ENCODE measurements at places on chromosomes 1 and 21. TPM values are rescaled to one million over a fixed set of nuclear protein-coding genes. Genes with fewer than 3 reads are reported as not detected.

DNA sequence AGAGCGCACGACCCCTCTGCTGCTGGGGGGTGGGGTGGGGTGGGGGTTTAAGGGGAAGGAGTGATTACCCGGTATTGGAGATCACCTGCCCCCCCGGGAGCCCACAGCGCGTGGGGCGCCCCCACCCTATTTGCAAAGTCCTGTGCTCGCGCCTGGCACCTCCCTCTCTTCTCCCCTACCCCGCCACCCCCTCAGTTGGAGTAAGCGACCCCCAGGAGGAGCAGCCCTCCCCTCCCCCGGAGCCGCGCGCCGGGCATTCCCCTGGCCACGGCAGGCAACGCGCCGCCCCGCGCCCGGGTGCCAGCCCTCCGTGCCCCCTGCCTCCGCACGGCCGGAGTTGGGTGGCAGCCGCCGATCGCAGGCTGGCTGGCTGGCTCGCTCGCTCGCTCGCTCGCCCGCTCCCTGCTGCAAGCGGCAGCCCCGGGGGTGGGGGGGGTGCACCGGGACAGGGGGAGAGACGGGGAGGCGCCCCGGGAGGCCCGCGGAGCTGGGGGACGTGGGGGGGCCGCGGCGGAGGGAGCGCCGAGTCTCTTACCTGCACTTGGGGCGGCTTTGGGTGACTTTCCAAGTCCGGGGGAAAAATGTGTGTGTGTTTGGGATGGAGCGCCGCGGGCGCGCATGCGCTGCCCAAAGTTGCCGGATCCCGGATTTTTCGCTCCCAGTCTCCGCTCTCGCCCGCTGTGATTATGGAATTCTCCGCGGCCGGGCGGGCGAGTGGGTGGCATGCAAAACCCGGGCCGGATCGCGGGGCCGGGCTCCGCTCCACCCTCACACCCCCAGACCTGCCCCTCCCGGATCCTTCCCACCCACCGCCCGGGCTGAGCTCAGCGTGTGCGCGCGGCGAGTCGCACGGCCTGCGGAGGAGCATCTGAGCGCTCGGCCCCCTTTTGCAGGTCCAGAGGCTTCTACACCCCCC, at the start of gene CASZ1:
Gene CASZ1, minus strand, starts transcription at position 618 of the 916 bp plus-strand sequence. CDS start 102,757 bp downstream, outside the sequence.
- no peak within 1 kb of the TSS for H3K27ac ChIP-seq
- H3K27me3 ChIP-seq: peaks cover 58% of the 10 kb centered on the region
- no peaks in the 10 kb centered on the region for H3K36me3 ChIP-seq
- DNase-seq: peak; percentile 83
- H3K4me3 ChIP-seq: peak within 1 kb of the TSS; percentile 48
- peaks cover 14% of the 10 kb centered on the region for H3K4me1 ChIP-seq

SIM2 gene
- total RNA-seq: not detected

BARHL2 gene
- total RNA-seq: not detected

DNA sequence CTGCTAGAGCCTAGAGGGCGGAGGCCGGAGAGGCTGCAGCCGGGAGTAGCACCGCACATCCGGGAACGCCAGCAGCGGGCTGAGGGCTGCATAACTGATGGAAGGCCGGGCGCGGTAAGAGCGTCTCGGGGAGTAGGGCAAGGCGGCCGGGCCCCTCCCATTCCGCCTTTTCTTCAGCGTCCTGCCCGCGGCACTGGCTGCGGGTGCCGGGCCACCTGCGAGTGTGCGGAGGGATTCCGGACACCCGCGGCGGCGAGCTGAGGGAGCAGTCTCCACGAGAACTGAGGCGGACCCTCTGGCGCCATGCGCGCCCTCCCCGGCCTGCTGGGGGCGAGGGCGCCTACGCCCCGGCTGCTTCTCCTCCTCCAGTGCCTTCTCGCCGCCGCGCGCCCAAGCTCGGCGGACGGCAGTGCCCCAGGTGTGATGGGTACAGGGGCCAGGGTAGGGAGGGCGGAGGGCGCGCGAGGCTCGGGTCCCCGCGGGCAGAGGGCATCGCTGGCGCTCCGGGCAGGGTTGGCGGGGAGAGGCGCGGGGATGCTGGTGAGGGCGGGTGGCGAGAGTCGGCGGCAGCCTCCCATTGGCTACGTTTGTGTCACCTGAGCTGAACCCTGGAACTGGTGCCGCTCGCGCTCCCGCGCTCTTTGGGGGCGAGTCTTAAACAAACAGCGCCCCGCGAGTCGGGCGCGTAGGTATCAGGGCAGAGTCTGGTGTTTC, 334.4 kb downstream of the SRGAP2C start:
- H3K27me3 ChIP-seq: peaks cover 9% of the 10 kb centered on the region
- DNase-seq: peak; percentile 1
- peaks cover 4% of the 10 kb centered on the region for H3K4me1 ChIP-seq
- H3K27ac ChIP-seq: no peak overlapping the region

PLA2G2A gene
- total RNA-seq: not detected

DNA sequence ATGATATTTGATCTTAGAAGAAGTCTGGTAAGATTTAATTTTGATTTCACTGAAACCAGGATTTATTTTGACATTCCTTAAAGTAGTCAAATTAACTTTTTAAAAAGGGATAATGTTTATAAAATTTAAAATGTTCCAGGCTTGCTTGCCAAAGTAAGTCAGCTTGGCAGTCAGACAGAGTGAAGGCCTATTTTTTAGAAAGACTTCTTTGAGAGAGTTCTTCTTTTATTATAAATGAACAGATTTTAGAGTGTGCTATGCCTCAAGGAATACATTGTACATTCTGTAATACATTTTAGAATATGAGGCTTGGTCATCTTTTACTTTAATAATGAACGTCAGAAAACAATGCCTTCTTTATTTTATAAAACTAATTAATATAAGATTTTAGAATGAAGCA, 138.7 kb downstream of the DISP1 start:
- H3K27ac ChIP-seq: no peak overlapping the region
- no peaks in the 10 kb centered on the region for H3K36me3 ChIP-seq
- no peak for DNase-seq

DNA sequence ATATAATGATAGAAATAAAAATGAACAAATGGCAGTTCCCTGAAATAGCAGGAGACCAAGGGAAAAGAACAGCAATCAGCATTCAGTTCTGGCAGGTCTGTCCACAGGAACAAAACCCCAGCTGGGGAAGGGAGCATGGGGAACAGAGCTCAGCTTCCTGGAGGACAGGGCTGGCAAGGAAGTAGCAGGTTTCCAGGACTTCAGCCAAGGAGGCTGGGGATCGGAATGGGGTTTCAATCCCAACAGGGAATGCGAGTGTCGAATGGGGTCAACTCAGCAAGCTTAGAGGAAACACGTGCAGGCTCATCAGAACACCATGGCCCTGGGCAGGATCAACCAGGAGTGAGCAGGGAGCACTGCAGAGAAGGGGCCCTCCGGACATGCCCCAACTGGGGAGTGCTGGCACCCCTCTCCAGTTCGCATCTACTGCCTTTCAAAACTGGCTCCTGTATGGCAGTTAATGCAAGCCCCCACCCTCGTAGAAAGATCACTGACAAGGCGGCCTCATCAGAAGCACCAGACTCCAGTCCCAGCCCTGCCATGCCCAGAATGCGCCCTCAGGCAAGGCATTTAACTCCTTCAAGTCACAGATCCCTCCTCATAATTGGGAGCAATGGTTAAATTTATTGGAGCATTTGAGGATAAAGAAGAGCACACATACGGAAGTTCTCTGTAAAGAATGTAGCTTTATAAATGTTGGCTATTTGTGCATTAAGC, 72.4 kb downstream of the SEC16B start:
- no peaks in the 10 kb centered on the region for H3K4me1 ChIP-seq
- no peak for DNase-seq
- no peak overlapping the region for H3K27ac ChIP-seq
- no peaks in the 10 kb centered on the region for H3K27me3 ChIP-seq
- no peak overlapping the region for H3K4me3 ChIP-seq

GRCh38 chr1:25996966-25997827, 666 bp downstream of the PAFAH2 start:
- H3K4me1 ChIP-seq: peaks cover 16% of the 10 kb centered on the region
- peak; percentile 36 for DNase-seq
- no peaks in the 10 kb centered on the region for H3K27me3 ChIP-seq
- H3K4me3 ChIP-seq: peak overlapping the region; percentile 68

GRCh38 chr1:210321552-210321951, 7.2 kb upstream of the HHAT start:
- no peaks in the 10 kb centered on the region for H3K4me1 ChIP-seq
- H3K36me3 ChIP-seq: no peaks in the 10 kb centered on the region
- H3K4me3 ChIP-seq: no peak overlapping the region
- no peaks in the 10 kb centered on the region for H3K27me3 ChIP-seq
- DNase-seq: no peak

DNA sequence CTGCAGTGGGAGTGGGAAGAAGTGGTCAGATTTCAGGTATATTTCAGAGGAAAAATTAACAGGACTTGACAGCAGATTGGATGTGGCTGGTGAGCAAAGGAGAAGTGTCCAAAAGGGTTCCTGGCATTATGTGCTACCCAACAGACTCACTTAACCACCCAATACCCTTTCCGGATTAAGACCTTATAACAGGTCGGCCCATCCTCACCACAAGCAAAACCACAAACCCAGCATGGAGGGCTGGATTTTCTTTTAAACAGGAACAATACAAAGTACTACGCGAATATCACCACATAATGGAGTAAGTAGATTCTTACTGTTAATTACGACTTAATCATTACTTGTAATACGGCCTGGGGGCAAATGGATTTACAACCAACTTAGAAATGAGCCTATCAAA, 59.2 kb downstream of the WDR64 start:
- no peaks in the 10 kb centered on the region for H3K4me1 ChIP-seq
- no peak overlapping the region for H3K4me3 ChIP-seq
- no peaks in the 10 kb centered on the region for H3K27me3 ChIP-seq
- H3K27ac ChIP-seq: no peak overlapping the region
- no peak for DNase-seq
- no peaks in the 10 kb centered on the region for H3K36me3 ChIP-seq

GRCh38 chr1:199743227-199743626, 284.3 kb upstream of the NR5A2 start:
- DNase-seq: peak; percentile 80
- peak overlapping the region; percentile 81 for H3K27ac ChIP-seq
- H3K4me3 ChIP-seq: no peak overlapping the region
- no peaks in the 10 kb centered on the region for H3K27me3 ChIP-seq
- peaks cover 16% of the 10 kb centered on the region for H3K4me1 ChIP-seq

DNA sequence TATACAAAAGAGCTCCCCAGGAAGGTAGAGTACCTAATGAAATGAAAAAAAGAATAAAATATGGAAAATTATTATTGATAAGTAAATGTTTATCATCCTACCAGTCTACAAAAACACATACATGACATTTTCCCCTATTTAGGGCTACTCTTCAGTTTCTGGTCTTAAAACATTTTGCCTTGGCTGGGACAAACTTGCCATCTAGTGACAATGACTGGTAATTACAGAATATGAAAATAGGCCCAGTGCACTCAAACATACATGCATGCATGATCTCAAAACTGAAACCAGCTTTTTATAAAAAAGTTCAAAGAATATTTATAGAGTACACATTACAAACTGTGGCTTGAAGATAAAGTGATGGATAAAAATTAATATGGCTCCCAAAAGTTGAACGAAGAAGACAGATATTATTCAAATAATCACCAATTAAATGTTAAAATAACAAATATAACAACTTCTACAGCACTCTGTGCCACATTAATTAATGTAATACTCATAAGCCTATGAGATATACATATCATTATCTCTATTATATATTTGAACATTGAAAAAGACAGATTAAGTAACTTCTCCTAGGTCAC, 10.5 kb upstream of the RNPC3 start:
- no peak overlapping the region for H3K27ac ChIP-seq
- H3K36me3 ChIP-seq: no peaks in the 10 kb centered on the region
- peaks cover 11% of the 10 kb centered on the region for H3K4me1 ChIP-seq
- peak; percentile 66 for DNase-seq

IL12RB2 gene
- 0.48 TPM for total RNA-seq

- H3K36me3 ChIP-seq: no peaks in the 10 kb centered on the region
- H3K27ac ChIP-seq: no peak overlapping the region
- H3K4me3 ChIP-seq: no peak overlapping the region
- DNase-seq: no peak
Measured at GRCh38 chr1:64814427-64814826, 69.6 kb downstream of the RAVER2 start.

- no peaks in the 10 kb centered on the region for H3K36me3 ChIP-seq
- H3K27ac ChIP-seq: no peak overlapping the region
- H3K4me3 ChIP-seq: no peak overlapping the region
- peaks cover 18% of the 10 kb centered on the region for H3K4me1 ChIP-seq
- no peak for DNase-seq
Measured at GRCh38 chr21:45011426-45011825, 63.0 kb upstream of the ADARB1 start.

ATAD3C gene
- total RNA-seq: not detected

SOX13 gene
- 38.0 TPM for total RNA-seq

ZNF670 gene
- 5.1 TPM for total RNA-seq

DNA sequence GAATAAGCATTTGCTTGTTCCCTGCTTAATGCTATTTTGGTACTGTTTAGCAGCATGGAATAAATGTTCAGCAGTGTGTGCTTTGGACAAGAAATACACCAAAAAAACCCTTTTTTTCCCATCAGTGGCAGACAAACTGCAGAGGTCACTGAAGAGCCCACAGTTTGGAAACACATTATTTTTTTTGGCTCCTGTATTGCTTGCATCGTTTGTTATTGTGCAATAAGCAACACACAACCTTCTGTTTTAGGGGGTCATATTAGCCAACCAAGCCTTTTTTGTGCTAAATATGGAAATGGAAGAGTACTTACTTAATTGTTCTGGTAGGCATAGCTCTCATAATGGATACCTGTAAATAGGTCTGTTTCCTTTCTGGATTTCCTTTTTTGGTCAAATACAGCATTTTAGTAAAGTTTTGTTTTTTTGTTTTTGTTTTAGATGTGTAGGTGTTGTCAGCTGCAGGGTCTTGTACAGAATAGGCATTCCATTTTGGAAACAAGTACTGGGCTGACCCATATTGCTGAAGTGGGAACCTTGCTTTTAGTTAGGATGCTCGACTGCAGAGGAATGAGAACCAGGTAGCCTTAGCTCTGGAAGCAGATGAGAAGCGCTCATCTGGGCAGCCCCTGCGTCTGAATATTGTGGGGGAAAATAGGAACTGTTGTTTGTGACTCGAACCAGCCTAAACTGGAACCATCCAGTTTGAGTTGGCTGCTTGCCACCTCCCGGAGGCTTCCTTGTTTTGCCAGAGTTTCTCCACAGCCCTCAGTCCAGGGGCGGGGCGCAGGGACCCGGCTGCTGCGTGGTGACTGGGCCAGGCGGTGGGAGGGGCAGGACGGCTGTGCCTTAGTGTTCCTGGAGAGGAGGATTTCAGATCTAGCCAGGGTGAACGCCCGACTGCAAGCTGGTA, 38.4 kb downstream of the SPEN start:
- peak overlapping the region; percentile 29 for H3K4me3 ChIP-seq
- peak overlapping the region; percentile 90 for H3K27ac ChIP-seq
- DNase-seq: peak; percentile 97
- H3K27me3 ChIP-seq: no peaks in the 10 kb centered on the region
- H3K4me1 ChIP-seq: peaks cover 27% of the 10 kb centered on the region
- no peaks in the 10 kb centered on the region for H3K36me3 ChIP-seq

C1orf21 gene
- 8.5 TPM for total RNA-seq

GRCh38 chr1:56189454-56189853, 389.9 kb downstream of the PLPP3 start:
- H3K4me1 ChIP-seq: no peaks in the 10 kb centered on the region
- H3K4me3 ChIP-seq: no peak overlapping the region
- no peak overlapping the region for H3K27ac ChIP-seq
- no peaks in the 10 kb centered on the region for H3K36me3 ChIP-seq
- DNase-seq: no peak
- H3K27me3 ChIP-seq: no peaks in the 10 kb centered on the region

Measured in endothelial cell of umbilical vein (primary cell).